Smooth muscle cell of the brain vasculature (primary cell): ENCODE measurements at places on chromosomes 4 and X.
A peak's percentile ranks its signal among the peaks of the same experiment; 100 is the strongest.

DNA sequence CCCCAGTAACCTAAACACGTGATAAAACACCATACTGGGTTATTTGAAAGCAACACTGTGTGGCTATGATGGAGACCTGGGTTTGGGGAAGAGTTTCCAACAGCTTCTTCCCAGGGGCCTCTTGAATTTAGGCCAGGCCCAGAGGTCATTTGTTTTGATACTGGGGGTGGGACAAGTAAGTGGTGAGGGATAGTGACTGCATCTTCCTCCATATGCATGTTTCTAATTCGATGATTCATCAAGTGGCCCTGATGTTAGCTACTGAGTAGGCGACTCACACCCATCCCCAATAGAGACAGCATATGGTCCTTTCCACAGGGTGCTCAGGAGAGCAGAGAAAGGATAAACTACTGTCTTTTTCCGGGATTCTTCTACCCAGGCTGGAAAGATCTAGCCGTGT lies 2.7 kb downstream of the NDP start:
- no peak for DNase-seq

- DNase-seq, result no peak
These were observed 140.6 kb downstream of the STK32B start for GRCh38 chr4:5191831-5192230.

DNA sequence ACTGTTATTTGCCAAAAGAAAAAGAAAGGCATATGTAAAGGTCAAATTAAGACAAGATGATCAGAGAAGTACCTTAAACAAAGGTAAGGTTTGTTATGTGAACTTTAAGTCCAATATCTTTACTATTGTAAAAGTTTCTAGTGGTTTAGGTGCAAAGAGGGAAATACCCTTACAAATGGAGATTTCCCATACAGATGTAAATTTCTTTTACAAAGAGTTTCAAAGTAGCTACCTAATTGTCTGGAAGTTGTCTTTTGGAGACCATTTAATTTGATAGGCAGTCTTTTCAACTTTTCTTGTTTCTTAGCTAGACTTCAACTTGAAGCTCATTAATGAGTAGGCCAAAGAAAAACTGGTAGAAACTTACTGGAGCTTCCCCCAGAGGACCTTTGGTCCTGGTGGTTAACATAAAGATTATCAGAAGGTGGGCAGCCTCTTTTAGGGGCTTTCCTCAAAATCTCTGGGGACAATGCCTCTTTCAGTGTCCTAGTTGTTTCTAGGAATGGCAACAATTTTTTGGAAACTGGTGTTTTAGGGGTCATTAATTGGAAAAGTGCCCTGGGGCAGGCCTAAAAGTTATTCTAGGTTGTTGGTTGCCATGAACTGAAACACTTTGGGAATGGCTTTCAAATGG lies 297.3 kb downstream of the GUCY2F start:
- DNase-seq, result no peak

DNA sequence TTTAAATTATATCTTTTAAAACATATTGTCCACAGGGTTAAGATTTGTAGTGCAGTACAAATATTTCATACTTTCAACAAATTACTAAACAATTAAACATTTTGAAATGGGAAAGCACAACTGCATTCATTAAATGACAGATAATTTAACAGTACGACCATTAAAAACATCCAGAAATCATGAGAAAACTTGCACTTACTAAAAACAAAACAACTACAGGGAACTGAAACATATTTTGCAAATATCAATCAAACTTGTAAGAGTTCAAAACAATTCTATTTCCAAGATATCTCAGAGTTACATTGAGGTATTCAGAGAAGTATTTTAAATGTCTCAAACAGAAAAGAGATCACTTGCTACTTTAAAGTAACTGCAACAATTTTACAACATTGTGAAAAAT lies 478.5 kb upstream of the PCDH10 start:
- DNase-seq, result no peak

GRCh38 chr4:123359449-123360315 lies 36.9 kb upstream of the SPRY1 start:
- no peak for DNase-seq

- no peak for DNase-seq
These were observed 72.2 kb upstream of the KLF3 start for GRCh38 chr4:38591617-38592337.

GRCh38 chr4:129446074-129446473 lies 350.1 kb downstream of the C4orf33 start:
- DNase-seq, result no peak

DNA sequence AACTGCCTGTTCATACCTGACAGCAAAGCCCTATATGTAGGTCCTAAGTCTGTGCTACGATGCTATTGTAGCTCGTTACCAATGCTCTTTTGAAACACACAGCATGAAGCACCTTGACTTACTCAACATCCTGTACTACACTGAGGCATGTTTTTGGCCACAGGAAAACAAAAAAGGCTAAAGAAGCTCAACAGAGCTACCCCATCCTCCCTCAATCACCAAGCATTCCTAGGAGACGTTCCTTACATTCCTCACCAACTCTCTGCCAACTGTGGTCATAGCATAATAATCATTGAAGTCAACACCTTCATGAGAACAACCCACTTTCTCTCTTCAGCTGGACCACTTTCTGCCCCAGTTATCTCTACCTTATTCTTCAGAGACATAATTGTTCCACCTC lies 73.7 kb upstream of the SLC25A43 start:
- DNase-seq, result no peak

DNA sequence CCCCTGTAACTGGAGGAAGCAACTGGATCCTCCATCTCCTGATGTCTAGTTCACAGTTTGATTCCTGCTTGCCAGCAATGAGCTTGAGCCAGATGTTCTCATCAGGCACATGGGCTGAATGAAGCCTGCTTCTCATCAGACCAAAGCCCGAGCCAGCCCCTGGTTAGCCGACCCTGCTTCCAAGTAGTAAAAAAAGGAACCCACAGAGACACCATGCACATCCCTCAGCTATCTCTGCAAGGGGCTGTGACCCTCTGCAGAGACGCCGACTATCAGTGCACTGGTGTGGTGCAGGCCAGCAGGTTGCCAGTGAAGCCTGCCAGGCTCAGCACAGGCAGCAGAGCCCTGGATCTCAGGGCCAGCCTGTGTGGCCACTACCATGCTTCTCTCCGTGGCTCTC lies 2.8 kb downstream of the DCTD start:
- DNase-seq, result no peak

DNA sequence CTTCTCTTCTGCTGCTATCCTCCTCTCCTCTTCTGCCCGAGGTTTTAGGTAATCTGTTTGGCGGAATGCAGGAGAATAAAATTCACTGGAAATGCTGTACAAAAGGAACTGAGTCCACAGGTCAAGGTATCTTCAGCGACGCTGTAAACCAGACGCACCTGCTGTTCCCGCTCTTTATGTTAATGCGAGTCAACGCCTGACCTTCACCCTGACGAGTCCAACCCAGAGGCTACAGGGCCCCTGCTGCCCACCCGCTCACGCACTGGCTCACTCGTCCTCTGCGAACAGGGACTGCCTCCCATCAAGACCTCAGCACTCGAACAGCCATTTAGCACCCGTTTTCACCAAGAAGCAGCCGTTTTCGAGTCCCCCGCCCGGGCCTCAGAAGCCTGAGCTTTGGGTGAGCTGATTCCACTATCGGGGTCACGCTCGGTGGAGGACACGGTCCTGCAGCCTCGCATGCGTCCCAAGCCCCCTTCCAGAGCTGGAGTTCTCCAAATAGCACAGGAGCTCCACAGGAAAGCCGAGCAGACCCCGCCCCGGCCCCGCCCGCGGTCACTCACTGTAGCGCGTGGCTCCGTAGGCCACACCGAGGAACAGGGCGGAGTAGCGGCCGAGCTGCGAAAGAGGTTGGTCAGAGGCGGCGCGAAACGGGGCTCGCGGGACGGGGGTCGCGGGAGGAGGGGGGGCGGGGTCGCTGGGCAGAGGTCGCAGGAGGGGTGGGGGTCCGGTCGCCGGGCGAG lies 556 bp downstream of the ATP5ME start:
- DNase-seq, result no peak

GRCh38 chr4:48450740-48451139 lies 32.4 kb upstream of the SLC10A4 start:
- no peak for DNase-seq

DNA sequence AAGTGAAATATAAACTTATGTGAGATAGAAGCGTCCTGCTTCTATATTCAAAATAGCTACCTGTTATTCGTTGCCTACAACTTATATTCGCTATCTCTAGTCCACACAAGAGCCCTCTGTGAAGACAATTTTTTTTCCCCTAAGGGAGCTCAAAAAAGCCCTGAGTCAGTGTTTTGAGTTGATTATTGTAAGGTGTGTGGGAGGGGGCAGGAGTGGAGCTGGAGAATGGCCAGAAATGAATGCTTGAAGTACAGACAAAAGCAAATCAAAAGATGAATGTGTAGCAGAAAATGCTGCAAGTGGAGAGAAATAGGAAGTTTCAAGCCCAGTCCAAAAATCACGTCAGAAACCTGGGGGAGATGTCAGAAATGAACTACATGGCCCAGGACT lies 655.0 kb upstream of the LCORL start:
- no peak for DNase-seq

DNA sequence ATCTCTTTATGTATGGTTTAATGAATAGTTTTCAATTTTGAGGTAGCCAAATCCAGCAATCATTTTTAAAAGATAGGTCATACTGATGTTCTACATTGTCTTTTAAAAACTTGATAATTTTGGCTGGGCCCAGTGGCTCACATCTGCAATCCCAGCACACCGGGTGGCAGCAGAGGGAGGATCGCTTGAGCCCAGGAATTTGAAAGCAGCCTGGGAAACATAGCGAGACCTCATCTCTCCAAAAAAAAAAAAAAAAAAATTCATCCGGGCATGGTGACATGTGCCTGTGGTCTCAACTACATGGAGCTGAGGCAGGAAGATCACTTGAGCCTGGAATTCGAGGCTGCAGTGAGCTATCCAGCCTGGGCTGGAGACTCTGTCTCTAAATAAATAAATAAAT lies 419.8 kb downstream of the GALNTL6 start:
- DNase-seq, result no peak

GRCh38 chr4:86294883-86295282 lies 65.0 kb downstream of the MAPK10 start:
- DNase-seq, result no peak

DNA sequence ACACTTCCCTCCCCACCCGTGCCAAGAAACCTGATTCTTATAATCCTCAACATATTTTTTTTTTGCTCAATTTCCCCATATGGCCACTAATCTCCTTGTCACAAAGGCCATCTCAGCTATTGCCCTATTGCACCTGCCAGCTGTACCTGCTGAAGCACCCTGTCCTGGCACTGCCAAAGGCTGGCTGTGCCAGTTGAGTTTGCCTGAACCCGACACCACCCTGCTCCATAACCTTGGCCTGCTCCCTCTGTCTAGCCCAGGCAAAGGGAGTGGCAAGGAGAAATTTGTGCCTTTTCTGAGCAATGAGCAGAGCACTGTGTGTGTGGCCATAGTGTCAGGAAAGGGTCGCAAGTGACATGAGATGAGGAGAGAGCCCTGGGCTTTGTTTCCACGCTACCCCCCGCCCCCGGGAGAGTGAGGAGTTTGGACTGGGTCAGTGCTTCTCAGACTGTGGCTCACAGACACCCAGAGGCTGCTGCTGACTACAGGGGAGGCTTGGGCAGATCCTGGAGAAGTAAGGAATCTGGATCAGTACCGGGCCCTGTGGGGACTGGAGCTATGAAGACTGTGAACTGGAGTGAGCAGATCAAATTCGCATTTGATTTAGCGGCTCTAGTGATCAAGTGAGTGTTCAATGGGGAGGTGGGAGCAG lies 42.2 kb upstream of the HMGB3 start:
- DNase-seq, result no peak

DNA sequence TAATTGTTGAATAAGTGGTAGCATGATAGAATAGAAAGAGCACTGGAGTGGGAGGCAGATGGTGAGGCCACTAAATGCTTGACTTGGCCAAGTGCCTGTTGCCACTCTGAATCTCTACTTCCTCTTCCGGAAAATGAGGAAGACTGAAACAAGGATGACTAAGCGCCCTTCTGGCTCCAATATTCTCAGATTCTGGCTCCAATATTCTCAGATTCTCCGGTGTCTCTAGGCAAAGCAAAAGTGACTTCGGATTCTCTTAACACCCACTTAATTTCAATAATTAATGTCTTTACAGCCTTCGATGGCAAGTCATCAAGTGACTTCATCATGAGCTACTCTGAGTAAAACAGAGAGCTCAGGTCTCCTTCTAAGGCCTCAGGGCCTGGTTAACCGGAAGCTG lies 402.2 kb upstream of the FGF13 start:
- DNase-seq, result no peak

GRCh38 chr4:3349116-3349515 lies 56.3 kb downstream of the RGS12 start:
- DNase-seq, result no peak

- DNase-seq, result no peak
These were observed 66.1 kb downstream of the DCHS2 start for GRCh38 chr4:154425514-154425913.

GRCh38 chr4:140719686-140720085 lies 36.5 kb downstream of the TBC1D9 start:
- DNase-seq, result no peak

GRCh38 chr4:86367577-86367976 lies 7.7 kb upstream of the MAPK10 start:
- DNase-seq, result peak; percentile 51

GRCh38 chr4:182494103-182494502 lies 250.9 kb downstream of the TENM3 start:
- DNase-seq, result no peak

- DNase-seq, result no peak
These were observed 44.0 kb downstream of the ADRA2C start for GRCh38 chr4:3810111-3810680.

DNA sequence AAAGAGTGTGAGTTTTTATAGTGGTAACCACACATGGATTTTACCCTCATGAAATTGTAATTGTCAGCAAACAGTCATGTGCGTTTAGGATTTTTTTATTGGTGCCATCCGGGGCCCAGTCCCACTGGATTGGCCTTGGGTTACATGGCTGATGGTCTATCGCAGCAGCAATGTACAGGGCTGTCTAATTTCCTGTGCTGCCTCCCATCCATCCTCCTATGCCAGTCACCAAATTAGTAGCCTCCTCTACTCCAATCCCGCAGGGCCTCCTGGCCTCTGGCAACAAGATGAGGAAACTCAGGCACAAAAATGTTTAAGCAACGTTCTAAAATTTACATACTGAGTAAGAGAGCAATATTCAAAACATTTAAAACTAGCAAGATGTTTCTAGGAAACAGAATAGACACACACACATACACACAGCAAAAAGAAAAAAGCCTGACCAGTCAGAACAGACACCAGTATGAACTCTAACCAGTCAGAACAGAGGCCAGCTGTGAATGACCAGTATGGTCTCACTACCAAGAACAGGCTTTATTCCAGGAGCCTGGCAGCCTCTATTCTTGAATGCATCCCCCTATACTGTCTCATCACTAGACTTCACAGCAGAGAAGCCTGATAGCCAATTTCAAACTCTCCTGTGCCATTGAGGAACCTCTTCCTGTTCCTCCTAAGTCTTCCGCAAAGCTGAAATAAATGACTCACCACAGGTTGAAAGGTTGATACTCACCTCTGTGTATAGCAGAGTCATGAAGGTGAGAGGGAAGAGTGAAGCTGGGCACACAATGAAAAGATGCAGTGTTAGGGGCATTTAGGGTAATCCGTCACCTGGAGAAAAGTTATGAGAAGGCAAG lies 42.6 kb downstream of the CHRNA9 start:
- DNase-seq, result no peak
